RPMI8226 (cell line): ENCODE measurements at places on chromosomes 5 and 9.
A peak's percentile ranks its signal among the peaks of the same experiment; 100 is the strongest.

- no peak for DNase-seq
These were observed 32.9 kb downstream of the PRRX2 start for GRCh38 chr9:129698254-129698757.

DNA sequence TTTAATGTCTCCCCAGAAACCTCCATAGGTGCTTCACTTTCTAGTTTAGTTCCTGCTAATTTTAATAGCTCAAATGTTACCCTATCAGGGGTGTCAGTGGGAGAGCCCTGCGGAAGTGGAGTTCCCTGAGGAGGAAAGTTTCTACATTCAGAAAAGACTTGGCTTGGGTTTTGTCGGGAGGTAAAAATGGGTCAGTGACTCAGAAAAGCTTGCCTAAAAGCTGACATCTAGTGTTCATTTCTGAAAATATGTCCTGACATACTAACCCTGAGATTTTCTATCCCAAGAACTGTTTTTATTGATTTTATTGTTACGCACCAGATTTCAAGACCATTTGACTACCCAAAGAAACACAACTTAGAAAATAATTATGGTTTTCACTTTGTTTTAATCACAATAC lies 40.9 kb upstream of the GLDC start:
- DNase-seq, result no peak

GRCh38 chr9:14752871-14753270 lies 30.3 kb upstream of the CER1 start:
- DNase-seq, result peak; percentile 30

DNA sequence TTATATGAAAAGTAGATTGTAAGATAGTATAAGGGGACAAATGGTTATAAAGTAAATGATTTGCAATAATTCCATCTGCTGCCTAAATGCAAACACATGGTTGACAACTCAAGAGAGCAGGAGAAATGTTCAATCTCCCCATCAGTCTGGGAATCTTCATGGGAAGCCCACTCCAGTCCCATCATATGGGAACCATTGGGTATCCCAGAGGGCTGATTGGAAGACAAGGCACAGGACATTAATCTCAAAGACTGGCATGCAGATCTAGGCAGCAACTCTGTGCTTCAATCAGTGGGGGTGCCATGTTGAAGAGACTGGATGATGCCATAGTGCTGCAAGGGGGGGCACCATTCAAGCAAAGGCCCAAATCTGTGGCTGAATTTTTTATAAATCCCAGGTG lies 193.1 kb upstream of the PDE4D start:
- DNase-seq, result no peak

GRCh38 chr9:128211186-128211980 lies 8.2 kb downstream of the DNM1 start:
- no peak for DNase-seq

DNA sequence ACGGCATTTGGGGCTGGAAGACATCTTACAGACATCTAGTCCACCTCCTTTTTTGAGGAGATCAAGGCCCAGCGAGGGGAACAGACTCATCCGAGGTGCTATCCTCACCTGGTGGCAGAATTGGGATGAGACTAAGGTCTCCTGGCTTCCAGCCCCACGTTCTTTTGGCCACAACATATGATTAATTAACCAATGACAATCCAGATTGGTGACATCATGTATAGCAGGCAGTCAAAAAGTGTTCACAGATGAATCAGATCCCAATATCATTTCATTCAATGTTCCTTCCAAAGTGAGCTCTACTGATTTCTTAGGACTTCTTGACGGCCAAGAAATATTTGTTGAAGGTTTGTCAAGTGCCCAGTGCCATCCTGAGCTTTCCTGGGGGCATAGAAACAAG lies 3.9 kb downstream of the CFAP77 start:
- DNase-seq, result no peak

DNA sequence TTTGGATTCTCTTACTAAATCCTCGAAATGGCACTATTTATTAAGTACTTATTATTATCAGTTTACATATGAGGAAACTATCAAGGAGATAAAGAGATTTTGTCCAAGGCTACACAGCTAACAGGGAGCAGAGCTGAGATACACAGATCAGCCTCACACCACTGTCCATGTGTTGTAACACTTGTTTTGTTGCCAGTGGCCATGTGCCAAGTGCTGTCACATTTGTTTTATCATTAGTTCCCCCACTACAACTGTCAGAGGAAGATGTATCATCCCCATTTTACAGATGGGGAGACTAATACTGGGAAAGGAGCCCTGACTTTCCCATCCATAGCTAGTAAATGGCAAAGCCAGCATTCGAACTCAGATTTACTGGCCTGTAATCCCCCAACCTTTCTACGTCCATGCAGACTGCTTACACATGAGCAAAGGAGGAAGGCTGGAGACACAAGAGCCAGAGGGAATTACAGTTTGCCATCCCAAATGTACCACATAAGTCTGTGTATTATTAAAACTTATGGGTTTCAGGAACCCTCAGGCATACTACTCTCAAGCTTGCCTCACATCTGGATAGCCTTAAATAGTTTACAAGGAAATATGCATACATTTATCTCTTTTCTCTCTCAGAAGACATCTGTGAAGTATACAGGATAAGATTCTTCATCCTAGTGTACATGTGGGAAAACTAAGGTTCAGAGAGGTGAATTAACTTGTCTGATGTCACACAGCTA lies 25.1 kb downstream of the PAPPA start:
- DNase-seq, result no peak

- DNase-seq, result no peak
These were observed 68.7 kb downstream of the PSMB7 start for GRCh38 chr9:124346347-124347163.

DNA sequence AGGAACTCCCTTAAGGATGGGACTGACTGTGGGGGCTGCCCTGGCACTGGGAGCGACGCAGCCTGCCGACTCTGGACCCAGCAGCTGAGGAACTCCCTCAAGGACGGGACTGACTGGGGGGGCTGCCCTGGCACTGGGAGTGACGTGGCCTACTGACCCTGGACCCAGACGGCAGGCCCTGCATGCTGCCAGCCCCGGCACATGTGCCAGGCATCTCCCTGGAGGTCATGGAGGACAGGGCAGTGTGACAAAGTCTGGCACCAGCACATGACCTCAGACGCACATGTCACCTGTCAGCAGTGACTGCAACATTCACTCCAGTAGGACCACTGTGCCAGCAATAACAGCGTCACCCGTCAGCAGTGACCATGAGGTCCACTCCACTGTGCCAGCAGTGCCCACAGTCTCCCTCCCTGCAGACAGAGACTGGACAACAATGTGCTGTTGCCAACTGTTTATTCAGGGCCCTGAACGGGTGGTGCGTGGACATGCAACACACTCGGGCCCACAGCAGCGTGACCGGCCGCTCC lies 4.5 kb downstream of the FBXW5 start:
- no peak for DNase-seq

- no peak for DNase-seq
These were observed 51.5 kb downstream of the COL15A1 start for GRCh38 chr9:98995059-98995671.

- DNase-seq, result no peak
These were observed 54.2 kb downstream of the PCDHGC5 start for GRCh38 chr5:141543053-141543452.

- no peak for DNase-seq
These were observed 6.1 kb upstream of the TMEFF1 start for GRCh38 chr9:100466829-100467221.

GRCh38 chr9:88645172-88645878 lies 110.3 kb downstream of the NXNL2 start:
- DNase-seq, result no peak

DNA sequence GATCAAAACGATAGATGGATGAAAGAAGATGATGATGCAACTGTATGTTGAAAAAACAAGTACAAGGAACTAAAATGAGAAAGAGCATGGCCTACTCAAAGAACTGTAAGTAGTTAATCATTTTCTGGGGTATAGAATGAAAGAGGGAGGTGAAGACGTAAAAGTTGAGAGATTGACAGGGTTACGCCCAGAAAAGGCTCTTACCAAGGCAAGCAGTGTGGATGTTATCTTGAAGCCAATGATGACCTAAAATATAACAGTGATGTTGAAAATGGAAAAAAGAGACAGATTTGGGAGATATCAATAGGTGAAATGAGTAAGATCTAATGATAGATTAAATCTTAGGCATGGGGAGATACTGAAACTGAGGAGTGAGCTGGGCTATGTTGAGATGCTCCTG lies 80.4 kb upstream of the GNAQ start:
- no peak for DNase-seq

DNA sequence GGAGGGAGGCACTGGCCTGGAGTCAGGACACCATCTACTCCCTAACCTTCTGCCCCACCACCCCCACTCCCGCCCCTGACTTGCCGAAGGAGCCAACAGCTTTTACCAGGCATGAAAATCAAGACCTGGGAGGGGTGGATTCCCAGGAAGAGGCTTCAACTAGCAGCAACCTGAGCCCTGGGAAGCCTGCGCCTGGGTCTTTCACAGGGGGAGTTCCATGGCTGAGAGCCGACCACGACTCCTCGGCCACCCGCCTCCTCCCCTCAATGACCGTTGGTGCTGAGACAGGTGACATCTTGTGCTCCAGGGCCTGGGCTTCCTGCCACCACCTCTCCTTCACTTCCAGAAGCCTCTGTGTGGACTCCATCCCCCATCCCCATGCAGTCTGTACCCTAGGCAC lies 37.1 kb downstream of the BARX1 start:
- DNase-seq, result no peak

DNA sequence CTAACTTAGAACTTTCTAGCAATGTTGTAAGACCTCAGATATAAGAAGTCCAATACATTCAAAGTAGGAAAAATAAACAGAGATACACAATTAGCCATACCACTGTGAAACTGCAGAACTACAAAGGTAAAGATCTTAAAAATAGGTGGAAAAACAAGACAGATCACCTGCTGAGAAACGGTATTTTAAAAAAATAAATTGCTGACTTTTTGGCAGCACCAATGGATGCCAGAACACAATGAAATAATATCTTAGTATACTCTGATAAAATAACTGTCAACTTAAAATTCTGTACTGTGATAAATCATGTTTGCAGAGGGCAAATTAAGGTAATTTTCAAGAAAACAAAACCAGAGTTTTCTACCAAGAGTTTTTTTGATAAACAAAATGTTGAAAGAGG lies 138.9 kb downstream of the FBN2 start:
- DNase-seq, result no peak
